ENCODE measurements at places on chromosomes 3 and 15. TPM values are rescaled to one million over a fixed set of nuclear protein-coding genes. Genes with fewer than 3 reads are reported as not detected.
A peak's percentile ranks its signal among the peaks of the same experiment; 100 is the strongest.

Gene SQOR
- not detected for total RNA-seq

Gene SPINT1
- 140 TPM for total RNA-seq

Gene SCAANT1
- not detected for total RNA-seq

DNA sequence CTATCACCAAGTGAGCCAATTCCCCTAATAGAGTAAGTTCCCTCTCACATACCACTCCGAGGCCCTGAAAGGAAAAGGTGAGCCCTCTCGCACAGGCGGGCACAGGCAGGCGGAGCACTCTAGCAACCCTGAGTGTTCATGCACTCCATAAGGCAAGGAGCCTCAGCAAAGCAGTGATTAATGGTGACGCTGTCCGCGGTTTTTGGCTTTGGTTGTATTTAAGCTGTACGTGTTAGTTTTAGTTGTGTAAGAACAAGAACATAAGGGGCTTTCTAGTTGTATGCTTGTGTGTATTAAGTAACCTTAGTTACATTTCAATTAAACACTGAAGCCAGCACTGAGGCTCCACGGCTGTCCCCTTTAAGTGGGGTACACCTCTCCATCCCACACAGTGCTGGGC lies 33.1 kb downstream of the KLHL25 start:
- no peak overlapping the region for H3K4me3 ChIP-seq
- H3K27ac ChIP-seq, result peak overlapping the region; percentile 24
- peaks cover 4% of the 10 kb centered on the region for H3K4me1 ChIP-seq
- no peak for DNase-seq
- H3K36me3 ChIP-seq, result peaks cover 6% of the 10 kb centered on the region

- H3K4me3 ChIP-seq, result no peak overlapping the region
- no peak for DNase-seq
- H3K27me3 ChIP-seq, result no peaks in the 10 kb centered on the region
- H3K27ac ChIP-seq, result no peak overlapping the region
Measured at GRCh38 chr15:90478846-90479481, 50.8 kb upstream of the CRTC3 start.

DNA sequence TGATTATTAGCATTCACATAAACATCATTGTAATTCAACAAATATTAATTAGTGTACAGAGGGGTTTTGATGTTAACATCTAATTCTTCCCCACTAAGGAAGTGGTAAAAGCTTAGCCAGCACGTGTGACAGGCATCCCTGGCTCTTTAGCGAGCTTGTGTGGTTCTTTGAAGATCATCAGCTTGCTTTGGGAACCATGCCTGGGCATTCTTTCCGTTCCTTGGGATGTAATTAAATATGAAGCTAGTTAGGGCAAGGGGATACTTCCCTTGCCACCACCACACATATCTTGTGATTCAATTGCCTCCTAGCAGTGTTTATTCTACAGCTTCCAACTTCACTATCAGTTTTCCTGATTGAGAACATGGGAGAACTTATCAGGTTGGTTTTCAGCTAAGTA lies 246.5 kb downstream of the MYRIP start:
- no peaks in the 10 kb centered on the region for H3K36me3 ChIP-seq
- H3K27me3 ChIP-seq, result no peaks in the 10 kb centered on the region
- H3K4me3 ChIP-seq, result peak overlapping the region; percentile 22
- no peak overlapping the region for H3K27ac ChIP-seq
- DNase-seq, result no peak

DNA sequence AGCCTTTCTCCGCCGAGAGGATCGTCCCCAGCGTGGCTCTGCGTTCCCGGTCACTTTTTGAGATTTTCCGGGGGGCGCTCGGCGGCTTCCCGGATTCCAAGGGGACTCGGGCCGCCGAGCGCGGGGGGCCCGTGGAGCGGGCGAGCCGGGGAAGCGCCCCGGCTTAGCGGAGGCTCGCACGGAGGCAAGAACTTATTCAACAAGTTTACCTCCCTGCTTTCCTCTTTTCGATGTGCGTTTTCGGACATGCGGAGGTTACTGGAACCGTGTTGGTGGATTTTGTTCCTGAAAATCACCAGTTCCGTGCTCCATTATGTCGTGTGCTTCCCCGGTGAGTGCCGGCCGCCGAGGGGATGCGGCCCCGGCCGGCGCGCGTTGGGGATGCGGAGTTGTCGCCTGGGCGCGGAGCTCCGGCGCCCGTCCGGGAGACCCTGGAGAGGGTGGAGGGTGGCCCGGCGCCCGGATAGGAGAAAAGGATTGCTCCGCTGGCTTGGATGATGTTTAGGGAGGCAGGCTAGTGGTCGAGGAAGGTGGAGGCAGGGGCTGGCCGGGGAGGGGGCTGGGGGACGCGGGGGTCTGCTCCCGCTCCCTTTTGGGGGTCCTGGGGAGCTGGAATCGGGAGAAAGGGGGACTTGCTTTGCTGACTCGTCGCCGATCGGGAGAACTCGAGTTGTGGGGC lies 810 bp downstream of the PTPRG start:
- H3K4me3 ChIP-seq, result peak overlapping the region; percentile 96
- peak overlapping the region; percentile 99 for H3K27ac ChIP-seq
- no peaks in the 10 kb centered on the region for H3K27me3 ChIP-seq
- no peaks in the 10 kb centered on the region for H3K36me3 ChIP-seq

- DNase-seq, result no peak
- no peaks in the 10 kb centered on the region for H3K4me1 ChIP-seq
- H3K36me3 ChIP-seq, result no peaks in the 10 kb centered on the region
- no peaks in the 10 kb centered on the region for H3K27me3 ChIP-seq
- no peak overlapping the region for H3K27ac ChIP-seq
Measured at GRCh38 chr15:34818526-34818925, 23.2 kb upstream of the ACTC1 start.

GRCh38 chr3:141796889-141797781 lies 33.9 kb downstream of the GRK7 start:
- H3K36me3 ChIP-seq, result no peaks in the 10 kb centered on the region
- H3K27me3 ChIP-seq, result no peaks in the 10 kb centered on the region
- H3K27ac ChIP-seq, result peak overlapping the region; percentile 85

GRCh38 chr3:64056606-64057180 lies 33.4 kb upstream of the PSMD6 start:
- no peaks in the 10 kb centered on the region for H3K27me3 ChIP-seq
- H3K4me1 ChIP-seq, result peaks cover 6% of the 10 kb centered on the region
- DNase-seq, result no peak
- H3K36me3 ChIP-seq, result no peaks in the 10 kb centered on the region

DNA sequence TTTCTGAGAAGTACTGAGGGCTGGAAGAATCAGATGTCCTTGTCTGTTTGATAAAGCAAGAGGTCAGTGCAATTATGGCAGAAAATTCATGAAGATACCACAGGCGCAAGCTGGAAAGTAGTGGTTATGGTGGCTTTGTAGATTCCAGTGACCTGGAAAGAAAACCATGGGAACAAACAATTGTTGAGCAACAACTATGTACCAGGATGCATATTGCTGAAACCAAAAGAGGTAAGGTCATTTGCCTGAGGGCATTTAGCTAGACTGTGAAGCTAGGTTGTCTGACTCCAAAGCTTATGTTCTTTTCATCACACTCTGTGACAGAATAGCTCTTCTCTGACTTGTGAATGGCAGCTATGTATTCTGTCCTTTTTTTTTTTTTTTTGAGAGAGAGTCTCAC lies 74.0 kb downstream of the B3GALNT1 start:
- H3K4me1 ChIP-seq, result no peaks in the 10 kb centered on the region
- H3K36me3 ChIP-seq, result no peaks in the 10 kb centered on the region
- DNase-seq, result no peak
- no peak overlapping the region for H3K4me3 ChIP-seq
- H3K27ac ChIP-seq, result no peak overlapping the region
- no peaks in the 10 kb centered on the region for H3K27me3 ChIP-seq

DNA sequence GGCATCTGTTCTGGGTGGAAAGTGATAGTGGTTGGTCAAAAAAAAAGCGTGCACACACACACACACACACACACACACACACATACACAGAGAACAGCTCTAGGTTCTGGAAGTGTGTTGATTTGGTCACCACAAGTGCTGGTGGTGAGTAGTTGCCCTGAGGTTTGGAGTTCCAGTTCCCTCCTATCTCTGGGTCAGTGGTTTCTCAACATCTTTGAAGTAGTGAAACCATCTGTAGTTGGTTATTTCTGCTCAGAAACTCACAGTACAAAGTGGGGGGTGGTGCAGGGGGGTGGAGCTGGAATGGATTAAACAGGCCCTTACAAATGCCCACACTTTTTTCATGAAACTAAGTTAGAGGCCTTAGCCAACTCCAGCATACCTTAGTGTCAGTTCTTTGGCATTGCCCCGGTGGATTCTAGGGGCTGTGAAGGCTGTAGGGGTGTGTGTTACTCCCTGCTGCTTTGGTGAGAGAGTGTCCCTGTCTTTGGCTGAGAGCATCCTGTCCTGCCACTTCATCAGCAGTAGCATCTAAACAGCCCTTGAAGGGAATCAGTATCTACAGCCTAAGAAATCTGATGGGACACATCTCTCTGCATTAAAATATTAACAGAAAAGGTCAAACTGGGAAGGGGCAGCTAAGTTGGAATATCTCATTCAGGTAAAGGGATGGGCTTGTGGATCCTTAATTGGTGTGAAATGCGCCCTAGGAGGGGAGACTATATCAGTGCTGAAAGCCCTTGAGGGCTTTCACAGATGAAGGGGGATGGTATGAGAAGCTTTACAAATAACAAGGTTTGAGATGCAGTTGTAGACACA lies 20.6 kb downstream of the SMAD3 start:
- peak overlapping the region; percentile 48 for H3K4me3 ChIP-seq
- no peaks in the 10 kb centered on the region for H3K27me3 ChIP-seq
- H3K27ac ChIP-seq, result no peak overlapping the region
- H3K4me1 ChIP-seq, result peaks cover 42% of the 10 kb centered on the region

GRCh38 chr3:151787626-151788025 lies 26.3 kb upstream of the AADAC start:
- H3K4me3 ChIP-seq, result no peak overlapping the region
- H3K27ac ChIP-seq, result no peak overlapping the region

DNA sequence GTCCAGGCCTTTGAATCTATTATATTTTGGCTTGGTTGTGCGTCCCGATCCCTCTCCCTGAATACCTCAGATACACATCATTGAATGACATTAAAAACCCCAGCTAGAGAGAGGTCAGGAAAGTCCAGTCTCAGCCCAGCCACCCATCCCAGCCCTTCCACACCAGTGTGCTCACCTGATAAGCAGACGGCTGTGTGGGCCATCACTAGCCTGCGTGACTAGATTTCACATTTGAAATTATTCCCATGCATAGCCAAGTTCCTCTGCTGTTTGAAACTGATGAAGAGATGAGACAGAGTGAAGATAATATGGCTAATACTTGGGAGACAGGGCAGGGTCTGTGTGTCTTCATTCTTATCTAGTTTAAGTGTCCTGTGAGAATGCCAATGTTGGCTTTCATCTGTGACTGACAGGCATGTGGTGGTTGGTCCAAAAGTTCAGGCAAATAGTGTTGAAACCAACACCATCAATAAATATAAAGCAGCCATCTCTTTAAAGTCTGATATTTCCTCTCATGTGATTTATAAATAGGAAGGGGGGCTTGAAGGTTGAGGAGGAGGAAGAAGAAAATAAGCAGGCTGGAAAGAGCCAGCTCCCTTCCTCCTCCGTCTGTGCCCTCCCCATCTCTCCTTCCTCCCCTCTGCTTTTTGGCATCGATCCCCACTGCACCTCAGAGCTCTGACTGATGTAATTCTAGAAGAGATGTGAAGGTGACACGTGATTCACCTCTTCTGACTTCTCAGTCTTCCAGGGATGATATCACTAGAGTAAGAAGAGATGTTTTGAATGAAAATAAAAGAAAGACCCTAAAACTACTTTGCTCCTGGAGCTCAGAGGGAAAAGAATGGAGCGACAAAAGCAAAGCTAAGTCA lies 5.1 kb downstream of the FAM43A start:
- H3K27me3 ChIP-seq, result peaks cover 19% of the 10 kb centered on the region
- peaks cover 10% of the 10 kb centered on the region for H3K4me1 ChIP-seq
- H3K36me3 ChIP-seq, result no peaks in the 10 kb centered on the region
- no peak overlapping the region for H3K4me3 ChIP-seq
- no peak for DNase-seq

GRCh38 chr15:63082366-63082765 lies 39.3 kb upstream of the LACTB start:
- no peaks in the 10 kb centered on the region for H3K27me3 ChIP-seq
- no peaks in the 10 kb centered on the region for H3K36me3 ChIP-seq
- peaks cover 20% of the 10 kb centered on the region for H3K4me1 ChIP-seq
- H3K4me3 ChIP-seq, result no peak overlapping the region
- H3K27ac ChIP-seq, result no peak overlapping the region

DNA sequence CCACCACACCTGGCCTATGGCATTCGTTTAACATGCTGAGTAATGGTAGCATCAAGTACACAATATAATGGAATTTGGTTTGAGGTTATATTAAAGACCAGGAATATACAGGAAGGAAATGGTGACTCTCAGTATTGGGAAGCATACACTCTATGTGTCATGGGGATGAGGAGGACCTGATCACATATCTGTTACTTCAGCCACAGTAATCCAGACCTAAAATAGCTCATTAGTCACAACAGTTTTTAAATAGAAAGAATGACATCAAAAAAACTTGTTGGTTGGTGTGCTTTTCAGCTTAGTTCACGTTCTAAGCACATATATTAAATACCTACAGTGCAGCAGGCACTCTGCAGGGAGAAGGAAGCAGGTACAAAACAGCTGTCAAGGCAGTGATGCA lies 52.5 kb upstream of the ATP2C1 start:
- H3K27me3 ChIP-seq, result no peaks in the 10 kb centered on the region
- no peak for DNase-seq
- no peak overlapping the region for H3K27ac ChIP-seq
- H3K36me3 ChIP-seq, result no peaks in the 10 kb centered on the region

DNA sequence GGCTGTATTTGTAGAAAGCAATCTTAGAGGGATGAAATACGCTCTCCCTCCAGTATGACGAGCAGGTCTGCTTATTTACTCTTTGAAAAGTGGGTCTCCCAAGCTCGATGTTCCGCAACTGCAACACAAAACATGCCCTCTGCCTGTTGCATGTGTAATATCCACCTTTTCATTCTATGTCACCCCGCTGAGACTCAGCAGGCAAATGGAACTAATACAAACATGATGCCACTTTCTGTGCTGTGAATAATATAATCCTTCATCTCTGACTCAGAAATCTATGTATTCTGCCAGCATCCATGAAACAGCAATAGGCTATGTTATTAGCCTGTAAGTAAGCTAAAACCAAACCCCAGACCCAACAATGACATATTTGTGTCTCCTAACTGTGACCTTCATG lies 200.8 kb upstream of the TMCO5A start:
- DNase-seq, result no peak
- no peaks in the 10 kb centered on the region for H3K36me3 ChIP-seq
- no peak overlapping the region for H3K27ac ChIP-seq
- H3K4me3 ChIP-seq, result no peak overlapping the region

Data from endodermal cell (in vitro differentiated cells).